Astrocyte of the spinal cord (primary cell): ENCODE measurements at places on chromosomes 3 and 15.
A peak's percentile ranks its signal among the peaks of the same experiment; 100 is the strongest.

GRCh38 chr15:22259881-22260421, 179.6 kb downstream of the OR4M2 start:
- DNase-seq: no peak

GRCh38 chr3:73504239-73504638, 120.5 kb downstream of the PDZRN3 start:
- no peak for DNase-seq

DNA sequence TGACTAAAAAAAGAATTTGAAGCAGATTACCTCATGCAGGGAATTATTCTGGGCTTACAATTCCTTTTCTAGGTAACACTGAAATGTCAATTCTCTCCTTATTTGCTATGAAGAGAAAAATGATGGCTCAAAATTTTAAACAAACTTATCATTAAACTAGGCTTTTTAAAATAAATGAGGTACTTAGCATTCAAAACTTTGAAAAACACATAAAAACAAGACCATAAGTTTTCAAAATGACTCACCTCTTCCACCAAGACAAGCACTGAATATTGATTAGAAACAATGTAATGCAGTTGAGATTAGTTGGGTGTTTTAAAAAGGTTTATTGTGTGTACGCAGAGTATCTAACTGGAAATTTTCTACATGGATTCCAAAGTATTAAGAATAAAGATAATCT, 154.6 kb downstream of the ADAM10 start:
- no peak for DNase-seq

- peak; percentile 78 for DNase-seq
Observed at GRCh38 chr15:98865397-98866339, 141.9 kb downstream of the PGPEP1L start.

DNA sequence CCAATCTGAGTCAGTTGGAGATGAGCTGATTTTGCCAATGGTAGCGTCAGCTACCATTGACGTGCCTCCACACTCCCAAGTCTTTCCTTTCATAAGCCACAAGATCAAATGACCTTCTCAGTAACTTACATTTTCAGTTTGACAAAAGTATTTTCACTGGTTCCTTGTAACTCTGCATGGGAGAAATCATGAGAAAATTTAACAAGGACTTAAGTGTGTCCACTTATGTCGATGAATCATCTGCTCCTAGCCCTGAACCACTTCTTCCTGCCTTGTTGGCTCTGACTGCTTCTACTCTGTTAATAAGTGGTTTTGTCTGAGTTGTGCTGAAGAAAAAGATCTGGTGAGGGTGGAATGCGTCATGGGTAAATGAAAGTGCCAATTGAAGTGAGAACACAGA, 101.2 kb downstream of the NFKBIZ start:
- peak; percentile 95 for DNase-seq

GRCh38 chr3:20230954-20231353, 44.9 kb upstream of the SGO1 start:
- DNase-seq: no peak

DNA sequence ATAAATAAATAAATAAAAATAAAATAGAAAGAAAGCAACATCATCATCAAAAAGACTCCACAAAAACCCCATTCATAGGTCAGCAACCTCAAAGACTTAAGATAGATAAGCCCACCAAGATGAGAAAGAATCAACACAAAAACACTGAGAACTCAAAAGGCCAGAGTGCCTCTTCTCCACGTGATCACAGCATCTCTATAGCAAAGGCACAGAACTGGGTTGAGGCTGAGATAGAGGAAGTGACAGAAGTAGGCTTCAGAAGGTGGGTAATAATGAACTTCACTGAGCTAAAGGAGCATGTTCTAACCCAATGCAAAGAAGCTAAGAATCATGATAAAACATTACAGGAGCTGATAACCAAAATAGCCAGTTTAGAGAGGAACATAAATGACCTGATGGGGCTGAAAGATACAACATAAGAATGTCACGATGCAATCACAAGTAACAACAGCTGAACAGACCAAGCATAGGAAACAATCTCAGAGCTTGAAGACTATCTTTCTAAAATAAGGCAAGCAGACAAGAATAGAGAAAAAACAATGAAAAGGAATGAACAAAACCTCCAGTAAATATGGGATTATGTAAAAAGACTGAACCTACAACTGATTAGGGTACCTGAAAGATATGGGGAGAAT, 26.4 kb downstream of the GNB5 start:
- no peak for DNase-seq

DNA sequence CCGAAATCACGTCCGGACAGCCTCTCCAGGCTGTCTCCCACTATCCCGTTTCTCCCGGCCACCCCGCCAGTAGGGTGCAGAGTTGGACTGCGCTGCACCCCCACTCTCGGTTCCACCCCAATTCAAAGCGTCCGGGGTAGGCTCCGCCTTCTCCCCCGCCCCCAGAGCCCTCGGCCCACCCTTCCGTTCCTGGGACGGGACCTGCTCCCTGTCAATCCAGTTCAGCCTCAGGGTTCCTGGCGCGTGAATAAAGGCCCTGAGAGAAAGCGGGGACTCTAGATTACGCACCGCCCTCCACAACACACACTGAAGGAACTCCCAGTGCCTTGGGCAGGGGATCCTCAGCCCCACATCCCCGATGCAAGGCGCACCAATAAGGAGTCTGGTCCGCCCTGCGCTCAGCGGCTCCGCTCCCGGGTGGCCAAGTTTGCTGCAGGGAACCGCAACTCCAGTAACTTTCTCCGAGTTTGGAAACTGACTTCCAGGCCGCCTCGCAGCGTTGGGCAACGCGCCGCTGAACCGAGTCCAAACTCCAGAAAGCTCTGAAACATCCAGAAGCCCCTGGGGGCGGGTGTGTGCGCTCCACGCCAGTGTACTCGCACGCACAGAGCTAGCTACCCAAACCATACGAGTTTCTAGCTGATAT, 1.9 kb downstream of the ADAMTS9 start:
- DNase-seq: peak; percentile 90

GRCh38 chr15:42933886-42934667, 13.5 kb upstream of the TTBK2 start:
- no peak for DNase-seq

DNA sequence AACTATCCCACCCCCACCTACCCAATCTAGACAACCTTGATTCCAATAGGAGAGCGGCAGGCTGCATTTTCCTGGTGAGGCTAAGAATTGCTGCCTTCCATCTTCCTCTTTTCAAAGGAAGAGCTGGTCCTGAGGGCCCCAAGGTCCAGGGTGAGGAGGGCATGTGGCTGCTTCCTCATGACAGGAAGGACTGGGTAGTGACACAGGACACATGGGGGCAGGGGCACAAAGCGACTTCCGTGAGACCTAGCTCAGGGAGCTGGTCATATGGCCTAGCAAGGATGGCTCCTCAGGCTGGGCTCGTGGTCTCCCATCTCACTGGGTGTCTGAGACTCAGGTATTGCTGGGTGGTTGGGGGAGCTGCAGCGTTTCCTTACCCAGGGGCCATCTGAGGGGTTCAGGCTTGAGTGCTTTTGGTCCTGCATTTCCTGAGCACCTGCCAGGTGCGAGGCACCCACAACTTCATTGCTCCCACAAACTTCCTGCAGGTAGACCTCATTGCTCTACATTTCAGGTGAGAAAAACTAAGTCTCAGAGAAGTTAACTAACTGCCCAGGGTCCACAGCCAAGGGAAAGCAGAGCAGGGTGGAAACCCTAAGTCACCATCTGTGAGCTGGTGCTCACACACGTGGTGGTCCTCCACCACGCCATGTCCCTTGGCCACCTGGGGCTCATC, 160.0 kb upstream of the TLE3 start:
- no peak for DNase-seq

- DNase-seq: no peak
Observed at GRCh38 chr3:127480196-127480954, 110.2 kb downstream of the TPRA1 start.

- DNase-seq: peak; percentile 33
Observed at GRCh38 chr15:91508633-91509032, 344.9 kb upstream of the SLCO3A1 start.

DNA sequence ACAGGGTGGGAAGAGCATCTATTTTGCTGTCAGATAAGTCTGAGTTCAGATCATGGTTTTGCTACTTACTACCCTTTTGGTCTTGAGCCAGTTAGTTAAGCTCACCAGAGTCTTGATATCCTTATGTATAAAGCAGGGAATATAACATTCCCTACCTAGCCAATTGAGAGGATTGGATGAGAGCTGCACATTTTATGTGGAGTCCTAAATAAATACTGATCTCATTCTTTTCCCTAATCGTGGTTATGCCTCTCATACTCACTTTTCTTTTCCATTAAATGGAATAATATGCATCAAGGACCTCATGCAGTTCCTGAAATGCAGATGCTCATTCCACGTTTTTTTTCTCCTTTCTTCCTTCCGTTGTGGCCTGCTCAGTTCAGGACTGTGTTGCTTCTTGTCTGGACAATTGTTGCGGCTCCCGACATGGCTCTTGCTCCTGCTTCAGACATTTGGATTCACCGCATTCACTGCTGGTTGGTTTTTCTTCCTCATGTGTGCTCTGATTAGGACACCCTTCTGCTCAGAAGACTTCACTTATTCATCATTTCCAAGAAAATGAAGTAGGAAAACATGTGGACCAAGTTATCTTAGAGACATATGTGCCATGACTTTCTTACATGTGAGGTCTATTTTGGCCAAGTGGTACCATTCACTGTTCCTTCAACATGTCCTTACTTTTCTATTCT, 90.2 kb downstream of the NFKBIZ start:
- peak; percentile 50 for DNase-seq
